Activated T-helper 2 cell treated with anti-CD3 and anti-CD28 coated beads, Interferon-gamma antibody, Interleukin-2, Interleukin-4, amounts not matched to agents 10 μg/mL and 5 μg/mL and 100 μg/mL, durations not matched to agents 14 hours and 24 hours and 36 hours (primary cell): ENCODE measurements at places on chromosomes 11 and 22. TPM values are rescaled to one million over a fixed set of nuclear protein-coding genes. Genes with fewer than 3 reads are reported as not detected.

OVOL1 gene
- 0.16 TPM in 2 replicates for total RNA-seq

OR56A1 gene
- total RNA-seq, result not detected in 2 replicates

DNA sequence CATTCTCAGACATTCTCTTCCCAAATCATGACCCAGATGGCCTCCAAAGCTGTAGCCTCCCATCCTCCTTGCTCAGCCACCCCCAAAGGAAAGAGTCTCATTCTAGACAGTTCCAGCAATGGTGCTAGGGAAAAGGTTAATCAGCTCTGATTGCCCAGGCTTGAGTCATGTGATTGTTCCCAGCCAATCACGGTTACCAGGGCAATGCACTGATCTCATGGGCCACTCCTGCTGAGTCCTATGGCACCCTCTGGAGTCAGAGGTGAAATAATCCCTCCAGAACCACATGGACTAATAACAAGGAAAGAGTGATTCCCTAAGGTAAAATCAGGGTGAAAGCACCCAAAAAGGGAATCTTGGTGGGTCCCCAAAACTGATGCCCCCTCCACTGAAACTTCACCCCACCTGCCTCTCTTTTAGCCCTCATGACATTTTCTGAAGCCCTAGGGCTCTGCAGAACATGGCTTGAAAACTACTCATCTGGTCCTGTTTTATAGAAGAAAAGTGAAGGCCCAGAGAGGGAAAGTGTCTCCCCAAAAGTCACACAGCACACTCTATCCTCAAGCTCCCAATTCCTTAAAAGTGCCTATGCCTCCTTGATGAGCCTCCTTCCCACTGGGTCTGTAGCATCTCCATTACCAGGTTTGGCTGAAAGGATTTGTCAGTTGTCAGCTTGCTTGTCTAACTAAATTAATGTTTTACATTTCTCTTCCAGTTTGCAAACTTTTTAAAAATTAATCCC lies 203.7 kb downstream of the MN1 start:
- H3K27me3 ChIP-seq, result no peaks in the 10 kb centered on the region
- DNase-seq, result no peak
- H3K27ac ChIP-seq, result no peak overlapping the region
- no peak overlapping the region for H3K4me3 ChIP-seq

DNA sequence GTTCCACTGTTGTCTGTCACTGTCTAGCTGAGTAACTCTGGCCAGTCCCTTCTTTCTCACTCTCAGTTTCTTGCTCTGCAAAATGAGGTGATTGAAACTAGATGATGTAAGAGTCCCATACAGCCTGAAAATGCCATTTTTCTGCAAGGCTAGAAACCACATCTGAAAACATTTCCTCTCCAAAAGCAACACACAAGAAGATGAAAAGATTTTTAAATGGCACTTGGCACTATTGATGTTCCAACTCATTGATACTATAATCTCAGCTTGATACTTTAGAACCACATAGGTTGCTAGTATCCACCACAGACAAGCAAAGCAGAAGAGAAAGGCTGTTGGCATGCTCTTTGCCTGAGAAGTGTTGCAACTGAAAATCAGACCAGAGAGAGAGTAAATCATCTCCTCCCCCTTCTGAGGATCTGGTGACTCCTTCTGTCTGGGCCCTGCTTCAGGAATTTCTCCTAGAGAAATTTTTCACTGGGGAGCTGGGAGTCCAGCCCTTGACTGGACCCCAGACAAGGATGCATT lies 1217.9 kb downstream of the LRRC4C start:
- no peaks in the 10 kb centered on the region for H3K27me3 ChIP-seq
- no peaks in the 10 kb centered on the region for H3K36me3 ChIP-seq
- DNase-seq, result no peak
- no peak overlapping the region for H3K4me3 ChIP-seq

- peaks cover 7% of the 10 kb centered on the region for H3K4me1 ChIP-seq
- H3K27me3 ChIP-seq, result no peaks in the 10 kb centered on the region
- no peak for DNase-seq
- peaks cover 4% of the 10 kb centered on the region for H3K36me3 ChIP-seq
- no peak overlapping the region for H3K27ac ChIP-seq
These were observed 148.2 kb downstream of the DDX10 start for GRCh38 chr11:108813086-108813485.

DNA sequence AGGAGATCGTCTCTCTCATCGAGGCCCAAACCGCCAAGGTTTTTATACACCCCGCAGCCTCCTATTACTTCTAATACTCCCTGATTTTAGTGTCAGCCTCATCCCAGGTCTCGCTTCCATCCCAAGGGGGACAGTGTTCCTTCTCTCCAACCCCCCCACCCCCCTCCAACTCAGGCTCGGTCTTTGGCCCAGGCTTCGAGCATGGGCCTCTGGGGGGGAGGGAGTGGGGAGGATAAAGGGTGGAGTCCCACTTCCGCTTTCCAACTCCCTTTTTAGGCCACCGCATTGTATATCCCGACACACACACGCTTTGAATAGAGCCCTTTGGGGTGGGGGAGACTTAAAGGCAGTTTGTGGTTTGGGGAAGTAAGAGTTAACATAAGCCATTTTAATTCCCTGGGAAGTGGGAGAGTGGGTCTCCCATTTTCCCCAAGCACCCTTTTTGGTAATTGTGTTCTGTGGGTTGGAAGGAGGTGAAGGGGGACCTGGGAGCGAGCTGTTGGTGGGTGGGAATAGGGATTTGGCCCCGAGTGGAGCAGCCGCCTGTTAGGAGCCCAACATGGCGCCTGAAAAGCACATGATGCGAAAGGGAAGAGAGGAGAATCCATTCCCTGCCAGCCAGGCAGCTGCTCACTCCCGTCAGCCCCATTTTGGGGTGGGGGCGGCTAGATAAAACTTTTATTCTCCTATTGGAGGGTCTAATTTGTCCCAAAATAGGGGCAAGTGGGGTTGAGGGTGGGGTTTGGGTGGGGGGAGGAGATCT lies 844 bp downstream of the PCF11 start:
- peak; percentile 41 for DNase-seq
- H3K27me3 ChIP-seq, result no peaks in the 10 kb centered on the region
- peaks cover 54% of the 10 kb centered on the region for H3K36me3 ChIP-seq
- H3K4me3 ChIP-seq, result peak overlapping the region; percentile 99
- peak overlapping the region; percentile 100 for H3K27ac ChIP-seq
- H3K4me1 ChIP-seq, result peaks cover 31% of the 10 kb centered on the region
